Activated CD4-positive, alpha-beta T cell treated with anti-CD3 and anti-CD28 coated beads, Interleukin-2, amount 50 U/mL, for 16 hours (primary cell): ENCODE measurements at places on chromosomes 6 and 20.

DNA sequence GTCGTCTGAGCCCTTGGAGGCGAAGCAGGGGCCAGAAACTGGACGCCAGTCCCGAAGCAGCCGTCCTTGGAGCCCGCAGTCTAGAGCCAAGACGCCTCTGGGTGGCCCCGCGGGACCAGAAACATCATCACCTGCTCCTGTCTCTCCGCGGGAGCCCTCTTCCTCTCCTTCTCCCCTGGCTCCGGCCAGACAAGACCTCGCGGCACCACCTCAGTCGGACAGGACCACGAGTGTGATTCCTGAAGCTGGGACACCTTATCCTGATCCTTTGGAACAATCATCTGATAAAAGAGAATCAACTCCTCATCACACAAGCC is 416 bp downstream of the RSPH4A start:
- no peak for DNase-seq

DNA sequence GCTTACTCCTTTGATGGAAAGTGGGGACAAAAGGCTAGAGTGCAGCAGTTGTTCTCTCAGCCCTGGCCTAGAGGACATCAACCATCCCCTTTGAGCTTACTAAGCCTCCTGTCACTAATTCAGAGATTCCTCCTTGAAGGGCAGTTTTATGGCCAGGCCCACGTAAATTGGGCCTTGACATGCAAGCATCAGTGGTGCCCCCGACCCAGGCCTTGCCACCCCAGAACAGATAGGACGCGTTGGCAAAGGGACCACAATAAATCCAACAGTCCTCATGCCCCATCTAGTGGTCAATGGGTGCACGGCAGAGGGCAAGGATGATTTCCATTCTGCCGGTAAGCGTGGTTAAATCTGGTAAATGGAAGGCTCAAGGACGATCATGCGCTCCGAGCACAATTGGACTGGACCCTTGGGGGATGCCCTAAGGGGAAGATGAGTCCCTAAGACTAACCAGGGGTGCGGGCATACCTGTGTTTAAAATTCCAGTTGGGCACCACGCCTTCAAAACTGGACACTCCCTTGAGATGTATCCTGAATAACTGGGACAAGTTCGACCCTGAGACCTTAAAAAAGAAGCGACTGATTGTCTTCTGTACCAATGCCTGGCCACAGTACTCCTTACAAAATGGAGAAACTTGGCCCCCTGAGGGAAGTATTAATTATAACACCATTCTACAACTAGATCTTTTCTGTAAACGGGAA is 32.6 kb downstream of the CEP85L start:
- peak; percentile 63 for DNase-seq

- peak; percentile 28 for DNase-seq
Measured at GRCh38 chr6:35391240-35391968, 49.0 kb downstream of the PPARD start.

DNA sequence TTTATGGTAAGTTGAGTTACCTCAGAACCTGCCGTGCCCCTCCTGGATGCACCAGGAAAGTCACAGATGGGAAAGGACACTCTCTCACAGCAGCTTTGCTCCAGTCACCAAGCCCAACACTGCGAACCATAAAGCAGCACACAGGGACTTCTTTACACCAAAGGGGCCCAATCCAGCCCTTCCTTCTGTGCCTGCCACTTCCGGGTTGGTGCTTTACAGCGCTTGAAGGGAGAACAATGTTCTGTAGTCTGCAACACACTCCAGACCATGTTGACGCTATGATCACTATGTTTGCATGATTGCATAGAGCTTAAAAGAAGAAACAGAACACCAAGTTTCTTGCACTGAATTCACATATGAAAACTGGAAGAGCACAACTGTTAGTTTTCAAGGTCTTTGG is 57.1 kb downstream of the SERAC1 start:
- no peak for DNase-seq

DNA sequence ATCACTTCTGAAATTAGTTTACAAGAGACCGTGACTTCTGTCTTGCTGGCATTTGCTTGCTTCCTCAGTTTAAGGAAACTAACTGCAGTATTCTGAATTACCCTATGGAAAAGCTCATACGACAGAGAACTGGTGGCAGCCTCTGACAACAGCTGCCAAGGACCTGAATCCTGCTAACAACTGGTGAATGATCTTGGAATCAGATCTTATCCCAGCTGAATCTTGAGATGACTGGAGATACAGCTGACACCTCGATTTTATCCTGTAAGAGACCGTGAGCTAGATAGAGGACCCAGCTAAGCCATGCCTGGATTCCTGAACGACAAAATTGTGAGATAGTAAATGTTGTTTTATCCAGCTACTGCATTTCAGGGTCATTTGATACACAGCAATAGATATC is 202.3 kb downstream of the OGFRL1 start:
- DNase-seq = no peak

- no peak for DNase-seq
Measured at GRCh38 chr6:89008001-89008814, 44.8 kb upstream of the RNGTT start.

DNA sequence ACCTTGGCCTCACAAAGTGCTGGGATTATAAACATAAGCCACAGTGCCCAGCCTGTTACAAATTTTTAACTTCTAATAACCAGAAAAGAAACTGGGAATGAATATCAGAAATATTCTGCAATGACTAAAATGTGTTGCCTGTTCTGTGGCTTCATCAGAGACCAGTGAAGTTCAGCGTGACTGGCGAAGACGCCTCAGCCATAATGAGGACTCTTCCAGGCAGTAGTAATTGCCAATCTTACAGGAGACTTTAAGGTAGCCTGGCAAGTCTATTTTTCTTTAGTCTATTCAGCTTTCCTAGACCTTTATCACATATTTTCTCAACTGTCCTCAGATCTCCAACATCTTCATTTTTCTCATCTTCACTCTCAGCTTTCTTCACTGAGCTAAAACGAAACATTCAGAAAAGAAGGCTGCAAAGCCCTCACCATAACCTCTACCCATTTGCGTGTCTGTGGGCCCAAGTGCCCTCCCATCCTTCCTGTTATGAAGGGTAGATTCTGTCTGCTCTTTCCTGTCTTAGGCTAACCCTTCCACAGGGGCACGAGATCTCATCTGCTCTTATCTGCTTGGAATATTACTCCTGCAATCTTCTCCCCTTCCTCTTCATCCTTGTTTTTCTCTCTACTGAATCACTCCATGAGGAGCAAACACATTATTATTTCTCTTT is 42.0 kb upstream of the OLIG3 start:
- peak; percentile 76 for DNase-seq

GRCh38 chr6:169312658-169313346 is 59.2 kb upstream of the THBS2 start:
- DNase-seq = no peak

GRCh38 chr6:25415701-25416100 is 136.5 kb downstream of the CARMIL1 start:
- DNase-seq = no peak

GRCh38 chr6:139784222-139784769 is 409.8 kb upstream of the CITED2 start:
- DNase-seq = no peak

GRCh38 chr6:94130478-94130877 is 711.1 kb upstream of the EPHA7 start:
- no peak for DNase-seq

DNA sequence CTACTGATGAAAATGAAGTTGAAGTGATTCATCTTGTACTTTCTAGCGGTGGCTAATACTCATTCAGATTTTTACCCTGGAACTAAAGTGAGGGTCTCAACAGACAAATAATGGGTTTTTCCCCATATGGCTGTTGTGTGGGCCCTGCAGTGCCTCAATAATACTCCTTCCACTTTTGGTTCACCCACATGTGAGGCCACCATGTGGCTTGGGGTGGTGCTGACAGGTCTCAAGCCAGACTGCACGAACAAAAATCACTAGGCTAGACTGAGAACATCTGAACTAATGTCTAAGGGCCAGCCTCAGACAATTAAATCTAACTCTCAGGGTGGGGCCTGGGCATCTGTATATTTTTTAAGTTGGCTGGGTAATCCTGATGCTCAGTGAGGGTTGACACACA is 7.9 kb upstream of the COL12A1 start:
- no peak for DNase-seq

DNA sequence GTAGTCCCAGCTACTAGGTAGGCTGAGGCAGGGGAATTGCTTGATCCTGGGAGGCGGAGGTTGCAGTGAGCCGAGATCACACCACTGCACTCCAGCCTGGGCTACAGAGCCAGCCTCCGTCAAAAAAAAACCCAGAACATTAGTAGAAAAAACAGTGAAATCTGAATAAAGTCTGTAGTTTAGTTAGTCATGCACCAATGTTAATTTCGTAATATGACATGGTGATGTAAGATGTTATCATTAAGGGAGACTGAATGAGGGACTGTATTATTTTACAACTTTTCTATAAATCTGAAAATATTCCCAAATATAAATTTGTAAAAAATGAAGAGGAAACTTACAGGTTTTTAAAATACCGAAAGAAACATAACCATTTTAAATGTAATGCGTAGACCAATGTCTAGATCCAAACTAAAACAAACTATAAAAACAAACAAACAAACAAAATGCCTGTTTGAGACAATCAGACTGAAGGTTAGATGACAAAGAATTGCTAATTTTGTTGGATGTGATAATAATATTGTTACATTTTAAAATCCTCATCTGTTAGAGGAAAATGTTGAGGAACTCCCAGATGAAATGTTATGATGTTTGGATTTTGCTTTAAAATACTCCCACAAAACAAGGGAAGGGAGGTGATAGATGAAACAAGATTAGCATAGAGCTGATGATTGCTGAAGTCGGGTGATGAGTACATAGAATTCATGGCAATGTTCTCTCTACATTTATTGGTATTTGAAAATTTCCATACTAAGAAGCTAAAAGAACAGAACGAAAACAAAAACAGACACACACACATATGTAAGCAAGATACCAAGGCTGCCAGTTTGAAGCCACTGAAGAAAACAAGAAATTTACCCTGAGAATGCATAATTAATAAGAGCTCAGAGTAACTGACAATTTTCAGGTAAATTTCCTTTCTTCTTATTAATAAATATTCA is 1.8 kb downstream of the GSTA4 start:
- DNase-seq = no peak

DNA sequence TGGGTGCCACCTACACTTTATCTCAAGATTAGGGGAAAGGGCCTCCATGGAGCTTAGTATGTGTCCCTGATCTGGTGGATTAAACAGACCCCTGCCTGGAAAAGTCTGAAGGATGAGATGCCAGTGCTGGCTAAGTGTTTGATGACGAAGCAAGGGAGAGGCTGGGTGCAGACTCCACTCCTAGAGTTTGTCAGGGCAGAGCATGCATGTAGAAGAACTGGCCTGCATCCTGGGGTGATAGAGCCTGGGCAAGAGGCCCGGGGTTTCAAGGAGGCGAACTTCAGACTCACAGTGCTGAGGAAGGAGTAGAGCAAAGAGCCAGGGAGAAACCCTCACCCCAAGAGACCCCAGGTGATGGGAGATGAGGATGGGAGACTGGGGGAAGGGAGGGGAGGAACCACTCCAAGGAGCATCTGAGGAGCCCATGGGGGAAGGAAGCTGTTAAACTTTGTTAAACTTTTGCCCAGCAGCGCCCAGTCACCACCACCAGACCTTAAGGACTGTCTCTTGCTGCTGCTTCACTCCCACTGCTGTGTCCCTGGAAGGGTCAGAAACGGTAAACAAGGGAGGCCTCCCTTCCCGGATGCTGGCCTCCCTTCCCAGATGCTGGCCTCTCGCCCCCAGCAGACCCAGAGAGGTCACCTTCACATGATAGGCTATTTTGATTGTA is 61.6 kb downstream of the RPRD1B start:
- DNase-seq = no peak

DNA sequence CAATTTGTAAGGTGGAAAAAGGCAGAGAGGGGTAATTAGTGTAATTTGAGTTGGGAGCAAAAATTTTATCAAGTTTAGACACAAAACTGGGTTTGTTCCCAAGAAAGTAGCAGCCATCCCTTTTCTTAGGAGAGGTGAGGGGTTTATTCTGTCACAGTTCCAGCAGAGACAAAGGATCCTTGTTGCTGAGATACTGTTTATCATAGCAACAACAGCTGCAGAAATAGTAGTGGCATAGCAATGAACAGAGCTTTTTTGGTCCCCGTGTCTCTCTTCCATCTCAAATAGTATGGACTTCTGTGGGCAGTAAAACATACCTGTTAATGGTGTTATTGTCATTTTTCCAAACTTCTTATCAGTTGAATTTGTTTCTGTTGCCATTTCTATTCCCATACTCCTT is 23.9 kb downstream of the ZKSCAN8 start:
- DNase-seq = no peak

- no peak for DNase-seq
Measured at GRCh38 chr6:106693418-106693817, 64.0 kb downstream of the QRSL1 start.

DNA sequence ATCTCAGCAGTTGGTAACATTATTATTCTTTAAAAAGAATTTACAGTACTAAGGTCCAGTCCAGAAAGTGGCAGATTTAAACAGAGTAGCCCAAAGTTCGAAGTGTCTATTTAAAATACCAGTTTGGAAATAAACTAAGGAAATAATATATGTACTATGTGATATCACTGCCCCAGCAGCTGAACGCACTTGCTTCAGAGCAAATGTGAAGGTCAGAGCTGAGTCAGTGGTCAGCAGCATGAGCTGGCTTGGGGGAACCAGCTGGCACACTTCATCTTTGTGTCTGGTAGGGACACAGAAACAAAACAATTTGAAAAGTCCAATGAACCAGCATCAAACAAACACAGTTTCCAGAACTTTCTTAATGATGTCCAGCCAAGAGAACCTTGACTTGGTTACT is 15.4 kb downstream of the TMEM14B start:
- DNase-seq = no peak

DNA sequence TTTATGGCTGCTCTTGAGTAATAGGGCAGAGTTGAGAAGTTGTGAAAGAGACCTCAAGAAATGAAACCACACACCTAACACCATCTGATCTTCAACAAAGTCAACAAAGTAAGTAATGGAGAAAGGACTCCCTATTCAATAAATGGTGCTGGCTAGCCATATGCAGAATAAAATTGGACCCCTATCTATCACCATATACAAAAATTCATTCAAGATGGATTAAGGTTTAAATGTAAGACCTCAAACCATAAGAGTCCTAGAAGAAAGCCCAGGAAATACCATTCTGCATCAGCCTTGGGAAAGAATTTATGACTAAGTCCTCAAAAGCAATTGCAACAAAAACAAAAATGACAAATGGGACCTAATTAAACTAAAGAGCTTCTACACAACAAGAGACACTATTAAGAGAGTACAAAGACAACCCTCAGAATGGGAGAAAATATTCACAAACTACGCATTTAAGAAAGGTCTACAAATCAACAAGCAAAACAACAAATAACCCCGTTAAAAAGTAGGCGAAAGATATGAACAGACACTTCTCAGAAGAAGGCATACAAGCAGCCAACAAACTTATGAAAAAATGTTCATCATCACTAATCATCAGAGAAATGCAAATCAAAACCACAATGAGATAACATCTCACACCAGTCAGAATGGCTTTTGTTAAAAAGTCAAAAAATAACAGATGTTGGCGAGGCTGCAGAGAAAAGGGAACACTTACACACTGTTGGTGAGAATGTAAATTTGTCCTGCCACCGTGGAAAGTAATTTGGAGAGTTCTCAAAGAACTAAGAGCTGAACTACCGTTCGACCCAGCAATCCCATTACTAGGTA is 4.0 kb downstream of the MAP3K5 start:
- DNase-seq = peak; percentile 56

- no peak for DNase-seq
Measured at GRCh38 chr6:15170126-15170525, 75.7 kb upstream of the JARID2 start.

GRCh38 chr6:161462148-161462547 is 188.3 kb upstream of the AGPAT4 start:
- no peak for DNase-seq

GRCh38 chr6:108286366-108286765 is 8.5 kb upstream of the AFG1L start:
- no peak for DNase-seq
